SJCRH30 (cell line): ENCODE measurements at places on chromosomes 12 and 14. TPM values are rescaled to one million over a fixed set of nuclear protein-coding genes. Genes with fewer than 3 reads are reported as not detected.

DNA sequence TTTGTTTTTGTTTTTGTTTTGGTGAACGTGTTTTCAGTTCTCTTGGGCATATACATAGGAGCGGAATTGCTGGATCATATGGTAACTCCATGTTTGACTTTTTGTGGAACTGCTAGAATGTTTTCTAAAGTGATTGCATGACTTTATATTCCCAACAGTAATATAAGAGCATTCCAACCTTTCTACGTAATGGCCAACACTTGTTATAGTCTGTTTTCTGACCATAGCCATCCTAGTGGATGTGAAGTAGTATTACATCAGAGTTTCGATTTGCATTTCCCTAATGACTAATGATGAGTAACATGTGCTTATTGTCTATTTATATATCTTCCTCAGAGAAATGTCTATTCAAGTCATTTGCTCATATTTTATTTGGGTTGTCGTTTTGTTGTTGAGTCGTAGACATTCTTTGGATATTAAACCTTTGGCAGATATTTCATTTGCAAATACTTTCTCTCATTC lies 268.7 kb downstream of the AEBP2 start:
- DNase-seq = peak; percentile 4

DNA sequence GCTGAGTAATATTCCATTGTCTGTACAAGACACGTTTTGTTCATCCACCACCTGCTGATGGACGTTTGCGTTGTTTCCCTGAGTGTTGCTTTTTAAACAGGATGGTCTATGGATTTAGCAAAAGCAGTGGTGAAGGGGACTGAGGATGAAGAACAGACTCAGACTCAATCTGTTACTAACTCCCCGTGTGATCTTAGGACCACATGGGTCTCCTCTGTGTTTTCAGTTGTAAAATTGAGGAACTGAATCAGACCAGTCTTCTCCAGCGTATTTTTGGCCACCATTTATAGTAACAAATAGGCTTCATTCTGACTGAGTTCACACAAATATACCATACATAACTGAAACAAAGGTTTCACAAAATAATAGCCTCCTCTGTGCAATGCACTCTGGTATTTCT lies 85.6 kb downstream of the FOXN3 start:
- no peak for DNase-seq

DNA sequence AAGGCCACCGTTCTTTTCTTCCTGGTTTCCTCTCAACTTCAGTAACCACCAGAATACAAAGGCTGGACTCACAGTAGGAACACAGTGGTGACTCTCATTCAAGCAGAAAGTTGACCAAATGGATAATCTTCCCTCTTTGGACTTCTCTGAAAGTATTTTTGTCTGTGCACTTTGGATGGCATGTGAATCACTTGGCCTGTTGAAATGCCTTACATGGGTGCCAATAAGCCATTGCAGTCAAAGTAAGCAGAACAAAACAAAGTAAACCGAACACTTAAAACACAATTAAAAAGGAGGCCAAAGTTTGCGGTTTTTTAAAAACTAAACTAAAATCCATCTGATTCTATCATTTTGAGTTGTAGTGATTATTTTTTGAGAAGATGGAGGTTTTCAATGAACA lies 370.1 kb upstream of the DDHD1 start:
- no peak for DNase-seq

- no peak for DNase-seq
Observed at GRCh38 chr12:24822121-24822899, 126.6 kb downstream of the BCAT1 start.

DNA sequence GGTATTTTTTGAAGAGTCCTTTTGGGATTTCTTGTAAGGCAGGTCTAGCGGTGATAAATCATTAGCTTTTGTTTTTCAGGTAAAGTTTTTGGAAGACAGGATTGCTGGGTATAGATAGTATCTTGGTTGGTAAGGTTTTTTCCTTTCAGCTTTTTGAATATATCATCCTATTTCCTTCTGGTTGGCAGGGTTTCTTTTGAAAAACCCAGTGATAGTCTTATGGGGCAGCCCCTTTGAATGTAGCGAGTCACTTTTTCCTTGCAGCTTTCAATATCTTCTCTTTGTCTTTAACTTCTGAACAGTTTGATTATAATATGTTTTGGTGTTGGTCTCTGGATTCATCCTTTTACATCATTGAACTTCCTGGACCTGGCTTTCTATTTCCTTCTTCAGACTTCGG lies 20.2 kb downstream of the TMX1 start:
- no peak for DNase-seq

- DNase-seq = no peak
Observed at GRCh38 chr12:91287753-91288152, 105.1 kb upstream of the DCN start.

- no peak for DNase-seq
Observed at GRCh38 chr14:57078054-57078453, 190.7 kb downstream of the EXOC5 start.

GRCh38 chr12:46442239-46442638 lies 69.7 kb upstream of the SLC38A2 start:
- DNase-seq = no peak

DNA sequence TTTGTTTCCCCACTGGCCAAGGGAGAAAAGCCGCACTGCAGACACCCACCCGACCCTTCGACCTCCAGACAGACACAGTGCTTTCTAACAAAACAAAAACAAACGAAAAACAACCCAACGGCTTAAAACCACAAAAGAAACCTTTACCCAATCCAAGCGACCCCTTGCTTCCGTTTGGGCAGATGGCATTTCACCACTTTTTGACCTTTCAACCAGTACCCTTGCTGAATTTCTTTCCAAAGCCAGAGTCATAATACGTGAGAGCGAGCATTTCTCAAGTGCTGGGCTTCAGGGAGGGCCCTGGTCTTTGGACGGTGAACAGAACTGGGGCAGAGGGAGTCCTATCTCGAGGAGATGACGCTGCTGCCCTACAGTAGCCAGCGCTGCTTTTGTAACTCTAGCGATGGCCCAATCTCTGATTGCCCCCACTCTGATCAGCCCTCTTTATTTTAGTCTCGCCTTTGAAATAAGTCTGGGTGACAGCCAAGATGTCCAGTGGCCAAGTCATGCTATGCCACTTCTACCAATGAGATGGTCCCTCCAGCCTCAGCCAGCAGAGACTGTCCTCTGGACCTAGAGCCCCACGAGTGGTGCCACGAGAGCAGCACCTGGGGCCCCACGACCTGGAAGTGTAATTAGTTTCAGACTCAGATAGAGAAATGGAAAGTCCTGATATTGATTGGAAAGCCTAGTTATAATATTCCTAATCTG lies 21.9 kb upstream of the ADIPOR2 start:
- no peak for DNase-seq

- DNase-seq = no peak
Observed at GRCh38 chr12:91968777-91969171, 176.9 kb downstream of the BTG1 start.

DNA sequence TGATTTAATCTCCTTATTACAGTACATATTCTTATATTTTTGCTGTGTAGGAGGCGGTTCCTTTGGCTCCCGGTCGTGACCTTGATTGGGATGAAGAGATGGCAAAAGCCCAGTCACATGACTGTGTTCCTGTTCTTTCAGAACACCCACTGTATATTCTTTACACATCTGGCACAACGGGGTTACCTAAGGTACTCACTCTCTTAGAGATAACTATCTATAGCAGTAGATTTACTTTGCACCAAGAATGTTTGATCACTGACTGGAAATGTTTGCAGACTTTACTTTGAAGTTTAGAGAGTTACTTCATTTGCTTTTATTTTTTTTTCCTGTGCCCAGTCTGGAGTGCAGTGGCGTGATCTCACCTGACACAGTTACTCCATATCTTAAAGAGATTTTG lies 65.2 kb downstream of the ACSS3 start:
- DNase-seq = no peak

- DNase-seq = no peak
Observed at GRCh38 chr14:102246071-102246470, 58.9 kb downstream of the MOK start.

GRCh38 chr14:97058074-97058467 lies 260.9 kb downstream of the VRK1 start:
- DNase-seq = no peak

DNA sequence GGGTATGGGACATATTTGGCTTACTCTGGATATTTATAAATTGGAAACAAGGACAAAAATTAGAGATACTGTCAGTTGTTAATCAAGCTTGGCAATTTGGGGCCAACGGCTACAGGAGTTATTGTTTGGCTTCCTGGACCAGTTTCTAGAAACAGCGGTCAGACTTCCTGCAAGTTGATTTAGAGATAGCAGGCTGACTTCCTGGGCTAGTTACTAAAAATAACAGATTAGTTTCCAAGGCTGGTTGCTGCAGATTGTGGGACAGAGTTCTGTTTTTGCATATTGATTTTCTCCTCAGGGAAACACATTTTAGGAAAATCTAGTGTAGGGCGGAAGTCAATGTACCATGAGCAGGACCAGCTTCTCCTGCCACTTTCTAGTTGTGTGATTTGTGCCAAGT lies 144.0 kb upstream of the TMPO start:
- DNase-seq = no peak

- peak; percentile 54 for DNase-seq
Observed at GRCh38 chr12:32568228-32568627, 110.9 kb upstream of the DNM1L start.

DNA sequence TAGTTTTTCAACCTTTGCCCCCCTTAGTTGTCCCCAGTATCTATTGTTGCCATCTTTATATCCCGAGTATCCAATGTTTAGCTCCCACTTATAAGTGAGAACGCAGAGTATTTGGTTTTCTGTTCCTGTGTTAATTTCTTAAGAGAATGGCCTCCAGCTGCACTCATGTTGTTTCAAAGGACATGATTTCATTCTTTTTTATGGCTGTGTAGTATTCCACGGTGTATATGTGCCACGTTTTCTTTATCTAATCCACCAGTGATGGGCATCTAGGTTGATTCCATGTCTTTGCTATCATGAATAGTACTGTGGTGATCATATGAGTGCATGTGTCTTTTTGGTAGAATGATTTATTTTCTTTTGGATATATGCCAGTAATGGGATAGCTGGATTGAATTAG lies 72.0 kb downstream of the GCH1 start:
- DNase-seq = no peak

- DNase-seq = no peak
Observed at GRCh38 chr12:133174901-133175300, 6.4 kb upstream of the ZNF268 start.

- peak; percentile 58 for DNase-seq
Observed at GRCh38 chr12:13962699-13963098, 18.7 kb downstream of the GRIN2B start.

DNA sequence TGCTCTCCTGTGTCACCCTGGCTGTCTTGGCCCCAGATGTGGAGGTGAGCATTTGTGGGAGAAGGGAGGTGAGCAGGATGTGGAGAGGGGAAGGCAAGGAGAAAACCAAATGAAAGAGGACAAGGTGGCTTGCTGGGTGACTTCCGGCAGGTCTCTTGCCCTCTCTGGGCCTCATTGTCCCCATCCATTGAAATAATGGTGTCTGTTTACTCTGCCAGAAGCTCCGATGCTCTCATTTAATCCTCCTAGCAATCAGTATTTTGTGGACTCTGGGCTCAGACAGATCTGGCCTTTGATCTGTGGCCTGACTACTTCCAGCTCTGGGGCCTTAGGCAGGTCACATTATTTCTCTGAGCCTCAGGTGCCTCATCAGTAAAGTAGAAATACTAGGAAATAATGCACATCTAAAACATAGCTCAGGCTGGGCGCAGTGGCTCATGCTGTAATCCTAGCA lies 30.6 kb downstream of the MVK start:
- no peak for DNase-seq

DNA sequence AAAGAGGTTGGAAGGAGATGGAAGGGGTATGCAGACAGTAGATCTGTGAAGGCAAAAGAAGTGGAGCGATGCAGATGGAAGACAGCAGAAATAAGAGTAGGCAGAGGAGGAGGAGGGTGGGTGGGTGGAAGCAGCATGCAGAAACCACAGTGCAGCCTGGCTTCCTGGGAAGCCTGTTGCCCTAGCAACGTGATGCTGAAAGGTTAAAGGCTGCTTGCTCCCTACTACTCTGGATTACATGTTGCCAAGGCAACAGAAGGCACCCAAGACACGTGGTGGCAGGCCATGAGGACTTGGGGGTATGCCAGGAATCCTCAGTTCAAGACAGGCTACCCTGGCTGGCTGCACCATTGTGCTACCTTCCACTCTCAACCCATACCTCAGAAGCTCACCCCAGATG lies 129.6 kb downstream of the GRIN2B start:
- DNase-seq = no peak

- DNase-seq = no peak
Observed at GRCh38 chr14:44940944-44941343, 20.8 kb downstream of the KLHL28 start.

DNA sequence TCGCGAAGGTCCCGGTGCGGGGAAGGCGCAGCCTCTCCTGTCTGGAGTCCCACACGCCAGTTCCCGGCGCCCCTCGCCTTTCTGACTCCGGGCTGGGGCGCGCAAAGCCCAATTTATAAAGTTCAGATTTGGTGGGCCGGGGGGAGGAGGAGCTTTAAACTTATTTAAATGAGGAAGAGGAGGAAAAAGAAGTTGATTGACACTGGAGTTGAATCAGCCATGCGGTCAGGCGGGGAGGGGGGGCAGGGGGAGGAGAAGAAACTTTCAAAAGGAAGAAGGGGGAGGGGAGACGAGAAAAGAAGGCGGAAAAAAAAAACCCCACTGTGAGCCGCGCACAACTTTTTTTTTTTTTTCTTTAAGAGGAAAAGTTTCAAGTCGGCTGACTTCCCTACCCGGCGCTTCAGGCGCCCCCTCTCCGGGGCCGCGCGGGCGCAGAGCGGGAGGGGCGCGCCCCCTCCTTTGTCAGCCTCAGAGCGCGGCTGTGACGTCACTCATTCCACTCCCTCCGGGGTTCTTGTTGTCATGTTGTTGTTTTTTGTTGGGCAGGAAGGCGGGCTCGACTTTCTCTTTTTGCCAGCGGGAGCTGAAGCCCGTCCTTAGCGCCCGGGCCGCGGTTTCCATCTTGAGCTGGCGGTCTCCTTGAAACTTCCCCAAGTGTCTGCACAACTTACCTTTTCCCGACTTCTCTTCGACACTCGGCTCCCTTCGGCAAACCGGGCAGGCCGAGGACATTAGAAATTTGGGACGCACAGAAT lies at the start of gene ZFP36L1:
ZFP36L1 (minus strand) TSS at position 89 of the 755 bp plus-strand sequence. CDS start 129 bp downstream, outside the sequence.
- DNase-seq = peak; percentile 92

- DNase-seq = peak; percentile 39
Observed at GRCh38 chr14:85529803-85530574, at the start of gene FLRT2. TSS of gene FLRT2 (plus strand) at chr14:85530144. CDS start at chr14:85621515, 91,371 bp downstream.

Gene SYNJ2BP
- 23.0 and 25.5 TPM in 2 replicates for total RNA-seq

Gene MYBPC1
- not detected in 2 replicates for total RNA-seq

Gene FITM1
- total RNA-seq = 137 and 161 TPM in 2 replicates

Gene SCNN1A
- not detected in 2 replicates for total RNA-seq

Gene AKAP3
- 0.65 and 1.1 TPM in 2 replicates for total RNA-seq

Gene REM2
- not detected in 2 replicates for total RNA-seq

Gene LBHD2
- not detected in 2 replicates for total RNA-seq

Gene GPD1
- total RNA-seq = 0.23 and 0.24 TPM in 2 replicates

Gene FGF6
- not detected in 2 replicates for total RNA-seq

Gene STRN3
- total RNA-seq = 71.0 and 80.9 TPM in 2 replicates

Gene KRT75
- total RNA-seq = not detected in 2 replicates

Gene PPM1H
- 4.1 and 4.3 TPM in 2 replicates for total RNA-seq
